CD4-positive, alpha-beta T cell treated with Interleukin-12 subunit alpha and Interleukin-12 subunit beta, for 1 hour (primary cell): ENCODE measurements at places on chromosomes 16 and 17.

GRCh38 chr17:804541-805435 is 22.6 kb downstream of the MRM3 start:
- DNase-seq: no peak

- DNase-seq: no peak
Measured at GRCh38 chr17:57629886-57630285, 115.2 kb downstream of the CCDC182 start.

DNA sequence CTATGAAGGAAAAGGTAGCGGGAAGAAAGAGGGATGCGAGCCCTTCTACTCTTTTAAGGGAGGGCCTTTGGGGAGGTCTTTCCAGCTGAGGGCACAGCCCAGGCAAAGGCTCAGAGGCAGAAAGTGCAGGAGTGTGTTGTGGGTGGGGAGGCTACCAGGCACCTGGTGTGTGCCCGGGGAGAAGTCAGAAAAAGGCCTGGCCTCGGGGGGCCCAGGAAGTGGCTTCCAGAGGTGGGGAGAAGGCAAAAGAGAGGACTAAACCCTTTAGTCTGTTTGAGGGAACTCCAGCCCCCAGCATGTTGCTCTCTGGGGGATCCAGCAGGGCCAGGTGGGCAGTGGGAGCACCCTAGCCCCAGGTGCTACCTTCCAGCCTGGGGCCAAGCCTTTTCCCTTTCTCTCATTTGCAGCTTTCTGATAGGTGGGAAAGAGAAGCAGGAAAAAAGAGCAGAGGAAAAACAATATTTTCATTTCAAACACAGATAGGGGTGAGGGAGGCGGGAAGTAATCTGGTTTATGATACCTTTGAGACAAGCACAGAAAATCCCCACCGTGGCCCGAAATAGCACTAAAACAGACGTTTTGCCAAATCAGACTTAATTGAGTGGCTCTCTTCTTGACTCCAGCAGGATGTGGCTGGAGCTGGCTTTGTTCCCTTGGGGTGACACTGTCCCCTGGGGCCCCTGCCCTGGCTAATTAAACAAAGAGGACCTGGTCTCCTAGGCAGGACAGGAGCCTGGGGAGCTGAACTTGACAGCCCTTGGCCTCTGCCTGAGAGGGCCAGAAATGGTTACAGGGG is 10.4 kb downstream of the RAI1 start:
- DNase-seq: no peak

GRCh38 chr17:53629188-53629587 is 193.5 kb upstream of the KIF2B start:
- DNase-seq: no peak

- DNase-seq: no peak
Measured at GRCh38 chr17:1183171-1183873, 3.5 kb upstream of the ABR start.

DNA sequence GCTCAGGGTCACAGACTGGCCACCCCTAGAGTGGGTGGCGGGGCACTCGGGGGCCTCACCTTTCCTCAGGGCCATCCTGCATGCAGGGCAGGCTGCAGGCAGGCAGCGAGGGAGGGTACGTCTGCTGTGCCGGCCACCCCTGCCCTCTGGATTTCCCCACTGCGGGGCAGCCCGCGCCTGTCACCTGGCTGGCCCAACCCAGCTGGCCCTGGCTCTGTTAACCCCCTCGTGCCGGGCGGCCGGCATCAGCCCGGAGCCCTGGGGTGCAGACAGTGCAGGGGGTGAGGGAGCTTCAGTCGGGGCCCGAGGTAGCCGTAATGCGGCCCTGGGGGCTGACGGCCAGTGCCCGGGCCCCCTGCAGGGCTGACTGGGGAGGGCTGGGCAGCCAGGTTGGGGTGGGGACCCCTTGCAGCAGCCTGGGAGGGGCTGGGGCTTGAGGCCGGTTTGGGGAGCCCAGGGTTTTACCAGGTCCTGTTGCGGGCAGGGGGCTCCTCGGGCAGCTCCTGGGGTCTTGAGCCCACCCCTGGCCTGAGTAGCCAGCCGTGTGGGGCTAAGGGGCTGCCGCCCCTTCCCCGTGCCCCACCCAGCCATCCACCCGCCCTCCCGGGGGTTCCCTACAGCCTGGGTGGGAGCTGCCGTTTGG is at the start of gene IGFALS:
TSS of gene IGFALS (minus strand) at position 128 of the 643 bp plus-strand sequence. CDS start at position 75, 53 bp downstream.
- no peak for DNase-seq

GRCh38 chr16:84916178-84916577 is 95.2 kb downstream of the ZDHHC7 start:
- DNase-seq: no peak

DNA sequence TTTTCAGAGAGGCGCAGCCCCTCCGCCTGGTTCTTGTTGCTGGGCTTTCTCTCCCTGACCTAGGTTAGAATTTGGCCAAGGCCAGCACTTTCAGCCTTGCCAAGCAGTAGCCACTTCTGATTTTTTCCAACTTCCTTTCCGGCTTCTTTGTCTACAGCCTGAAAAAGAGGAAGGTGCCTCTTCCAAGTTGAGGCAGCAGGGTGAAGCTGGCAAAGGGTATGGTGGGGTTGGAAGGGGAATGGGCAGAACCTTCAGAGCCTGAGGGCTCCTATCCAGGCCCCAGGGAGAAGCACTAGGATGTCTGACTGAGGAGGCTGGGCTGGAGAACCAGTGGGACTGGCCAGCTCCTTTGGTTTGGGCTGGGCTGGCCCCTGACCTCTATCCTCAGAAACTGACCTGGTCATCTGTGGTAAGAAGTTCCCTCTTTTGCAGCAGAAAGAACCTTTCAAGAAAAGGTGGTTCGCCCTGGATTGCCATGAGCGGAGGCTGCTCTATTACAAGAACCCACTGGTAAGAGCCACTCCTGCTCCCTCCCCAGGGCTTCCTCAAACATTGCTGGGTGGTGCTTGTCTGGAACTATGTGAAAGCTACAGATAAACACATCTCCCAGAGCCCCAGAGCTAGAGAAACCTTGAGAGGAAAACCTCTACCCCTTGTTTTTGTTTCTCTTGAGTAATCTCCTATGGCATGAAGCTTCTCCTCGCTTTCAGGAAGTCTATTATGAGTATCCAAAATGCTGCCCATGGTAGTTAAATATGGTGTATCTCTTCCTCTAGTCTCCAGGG is 16.6 kb upstream of the RNF135 start:
- DNase-seq: no peak
